ENCODE measurements at places on chromosomes 2 and 18. TPM values are rescaled to one million over a fixed set of nuclear protein-coding genes. Genes with fewer than 3 reads are reported as not detected.

Gene RAB6C
- total RNA-seq = not detected

Gene VWC2L
- not detected for total RNA-seq

Gene DSG4
- not detected for total RNA-seq

Gene SPEG
- 25.7 TPM for total RNA-seq

Gene COL3A1
- not detected for total RNA-seq

Measured in MCF 10A (cell line).